Activated T-cell treated with anti-CD3 and anti-CD28 coated beads for 4 hours (primary cell): ENCODE measurements at places on chromosomes 3 and 15.

DNA sequence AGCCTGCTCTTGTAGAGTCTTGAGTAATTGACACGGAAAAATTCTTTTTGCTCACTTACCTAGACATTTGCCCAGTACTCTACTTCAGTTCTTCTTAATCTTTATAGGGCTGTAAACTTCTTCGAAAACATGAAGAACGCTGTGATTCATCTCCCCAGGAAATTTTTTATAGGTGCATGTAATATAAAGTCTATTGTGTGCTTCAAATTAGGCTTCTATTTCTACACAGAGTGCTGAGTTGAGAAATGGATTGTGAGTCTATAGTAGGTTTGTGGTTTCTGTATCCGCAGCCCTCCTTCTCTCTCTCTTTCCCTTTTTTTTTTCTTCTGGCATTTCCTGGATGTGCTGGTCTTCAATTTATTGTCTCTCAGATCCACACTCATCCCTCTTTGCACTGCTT lies 183.3 kb upstream of the DCBLD2 start:
- DNase-seq = no peak

DNA sequence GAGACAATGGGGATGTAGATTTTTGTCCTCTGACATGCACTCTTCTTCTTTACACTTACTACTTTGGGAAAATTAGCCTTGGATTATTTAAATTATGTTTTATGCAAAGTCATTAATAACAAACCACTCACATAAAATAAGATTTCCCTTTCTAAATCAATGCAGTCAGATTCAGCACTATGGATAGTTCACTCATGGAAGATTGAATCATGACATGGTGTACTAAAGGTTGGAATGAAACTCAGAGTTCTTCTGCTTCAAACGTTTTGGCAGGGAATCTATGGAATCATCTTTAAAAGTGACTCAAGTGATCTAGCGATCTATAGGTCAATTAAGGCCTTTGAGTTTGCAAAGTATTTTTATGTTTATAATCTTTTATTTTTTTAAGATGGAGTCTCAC lies 154.3 kb downstream of the KCNMB2 start:
- DNase-seq = no peak

DNA sequence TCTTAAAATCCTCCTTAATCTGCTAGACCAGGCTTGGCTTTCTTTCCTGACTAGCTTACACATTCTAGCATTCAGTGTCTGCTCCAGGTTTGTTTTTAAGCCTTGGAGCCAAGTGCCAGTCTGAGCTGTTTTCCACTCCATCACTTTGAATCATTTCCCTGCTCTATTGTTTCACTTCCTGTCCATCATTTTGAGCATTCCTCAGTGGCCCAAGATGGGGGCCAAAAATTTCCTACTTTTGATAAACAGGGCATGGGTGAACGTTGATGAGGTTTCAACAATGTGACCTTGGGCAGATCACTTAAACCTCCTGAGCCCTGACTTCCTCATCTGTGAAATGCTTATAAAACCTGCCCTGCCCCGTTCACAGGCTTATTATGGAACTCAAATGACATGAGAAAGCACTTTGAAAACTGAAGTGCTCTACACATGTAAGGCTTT lies 4.4 kb downstream of the CYP19A1 start:
- DNase-seq = no peak

DNA sequence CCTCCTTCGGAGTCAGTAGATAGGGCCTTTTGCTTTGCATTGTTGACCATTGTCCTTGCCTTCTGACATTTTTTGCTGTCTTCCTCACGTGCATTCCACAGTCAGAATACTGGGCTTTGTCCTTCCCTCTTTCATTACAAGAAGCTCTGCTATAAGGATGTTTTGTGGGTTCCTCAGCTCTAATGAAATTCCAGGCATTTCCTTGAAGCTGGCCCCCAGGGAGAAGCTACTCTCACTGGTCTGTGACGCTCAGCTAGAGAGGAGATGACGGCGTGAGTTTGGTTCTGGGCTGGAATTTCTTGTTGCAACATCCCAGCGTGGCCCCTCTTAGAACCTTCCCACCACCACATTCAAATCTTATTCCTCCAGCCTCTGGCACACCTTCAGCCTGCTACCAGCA lies 210.2 kb downstream of the TJP1 start:
- no peak for DNase-seq

GRCh38 chr3:3110299-3110630 lies at the start of gene IL5RA:
Gene IL5RA (minus strand): TSS chr3:3110374. CDS start chr3:3104984, 5,390 bp downstream.
- DNase-seq = no peak

DNA sequence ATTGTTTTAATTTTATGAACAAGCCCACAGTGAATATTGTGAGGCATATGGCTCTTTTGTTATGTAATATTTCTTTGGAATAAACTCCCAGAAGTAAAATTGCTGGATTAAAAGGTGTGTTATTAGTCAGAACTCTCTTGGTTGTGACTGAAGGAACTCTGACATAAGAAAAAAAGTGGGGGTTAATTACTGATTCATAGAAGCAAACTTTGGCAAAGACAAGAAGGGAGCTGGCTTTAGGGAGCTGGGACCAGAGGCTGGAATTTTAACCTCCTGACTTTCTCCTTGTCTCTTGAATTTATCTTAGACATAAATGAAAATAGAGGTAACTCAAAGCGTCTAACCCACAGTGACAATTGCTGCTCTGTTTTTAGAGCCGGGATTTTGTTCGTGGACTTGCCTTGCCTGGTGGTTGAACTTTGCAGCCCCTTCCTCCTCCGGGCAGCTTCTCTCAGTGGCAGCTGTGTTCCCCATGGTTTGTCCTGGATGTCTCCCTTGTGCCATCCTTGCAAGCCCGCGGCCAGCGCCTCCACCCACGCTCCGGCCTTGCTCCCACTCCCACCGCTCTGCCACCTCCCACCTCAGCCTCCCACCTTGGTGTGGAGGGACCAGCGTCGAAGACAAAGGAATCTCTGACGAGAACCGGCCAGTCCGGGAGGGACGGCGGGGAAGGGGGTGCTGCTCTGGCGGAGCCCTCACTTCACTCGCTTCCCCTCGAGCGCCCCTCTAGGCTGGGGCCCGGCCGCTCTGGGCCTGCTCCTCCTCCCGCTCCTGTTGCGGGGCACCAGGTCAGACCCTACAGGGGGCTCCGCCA lies 28.0 kb downstream of the ARHGAP31 start:
- no peak for DNase-seq

DNA sequence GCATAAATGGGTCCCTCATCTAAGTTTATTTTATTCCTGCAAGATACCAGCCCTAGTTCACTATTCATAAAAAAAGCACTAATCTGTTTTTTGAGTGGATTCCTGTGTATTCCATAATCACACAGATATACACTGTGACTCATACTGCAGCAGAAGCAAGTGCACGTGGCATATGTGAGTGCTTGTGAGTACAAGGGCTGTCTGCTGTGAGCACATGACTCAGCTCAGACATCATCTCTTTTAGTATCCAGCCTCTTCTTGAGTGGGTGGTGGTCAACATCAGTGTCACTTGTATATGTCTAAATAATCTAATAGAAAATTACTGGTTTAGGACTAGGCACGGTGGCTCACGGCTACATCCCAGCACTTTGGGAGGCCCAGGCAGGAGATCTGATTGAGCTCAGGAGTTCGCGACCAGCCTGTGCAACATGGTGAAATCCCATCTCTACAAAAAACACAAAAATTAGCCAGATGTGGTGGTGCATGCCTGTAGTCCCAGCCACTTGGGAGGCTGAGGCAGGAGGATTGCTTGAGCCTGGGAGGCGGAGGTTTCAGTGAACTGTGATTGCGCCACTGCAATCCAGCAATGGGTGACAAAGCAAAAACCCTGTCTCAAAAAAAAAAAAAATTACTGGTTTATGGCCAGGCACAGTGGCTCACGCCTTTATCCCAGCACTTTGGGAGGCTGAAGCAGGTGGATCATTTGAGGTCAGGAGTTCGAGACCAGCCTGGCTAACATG lies 49.8 kb downstream of the NIPA2 start:
- no peak for DNase-seq

GRCh38 chr3:122989856-122990575 lies 37.5 kb downstream of the SEMA5B start:
- no peak for DNase-seq

- no peak for DNase-seq
These were observed 6.5 kb downstream of the PBRM1 start for GRCh38 chr3:52679199-52679538.

GRCh38 chr3:5675319-5675718 lies 487.8 kb downstream of the EDEM1 start:
- no peak for DNase-seq

DNA sequence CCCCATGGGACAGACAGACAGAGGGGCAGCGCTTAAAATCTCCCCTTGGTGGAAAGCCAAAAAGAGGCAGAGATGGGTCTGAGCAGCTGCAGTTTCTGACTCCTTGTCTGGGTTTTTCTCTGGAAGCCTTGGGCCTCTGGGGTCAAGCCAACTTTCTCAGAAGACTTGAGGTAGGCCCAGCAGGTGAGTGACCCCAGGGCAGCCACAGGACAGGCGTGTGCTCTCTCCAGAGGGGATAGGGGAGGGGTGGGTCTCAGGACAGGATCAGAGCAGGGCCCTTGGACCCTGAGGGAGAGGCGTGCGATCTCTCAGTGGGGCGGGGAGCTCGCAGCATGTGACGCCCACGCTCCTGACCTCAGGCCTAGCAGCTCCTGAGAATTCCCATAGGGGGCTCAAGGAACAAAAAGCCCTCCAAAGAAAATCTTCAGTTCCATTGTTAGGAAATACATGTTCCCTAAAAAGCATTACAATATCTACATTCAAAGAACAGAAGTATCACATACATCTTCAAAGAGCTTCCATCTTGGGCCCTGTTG lies 34.6 kb upstream of the DUSP7 start:
- DNase-seq = no peak

GRCh38 chr3:99920481-99921376 lies 103.1 kb downstream of the CMSS1 start:
- DNase-seq = no peak

GRCh38 chr15:40902605-40903561 lies 8.6 kb downstream of the VPS18 start:
- DNase-seq = no peak

DNA sequence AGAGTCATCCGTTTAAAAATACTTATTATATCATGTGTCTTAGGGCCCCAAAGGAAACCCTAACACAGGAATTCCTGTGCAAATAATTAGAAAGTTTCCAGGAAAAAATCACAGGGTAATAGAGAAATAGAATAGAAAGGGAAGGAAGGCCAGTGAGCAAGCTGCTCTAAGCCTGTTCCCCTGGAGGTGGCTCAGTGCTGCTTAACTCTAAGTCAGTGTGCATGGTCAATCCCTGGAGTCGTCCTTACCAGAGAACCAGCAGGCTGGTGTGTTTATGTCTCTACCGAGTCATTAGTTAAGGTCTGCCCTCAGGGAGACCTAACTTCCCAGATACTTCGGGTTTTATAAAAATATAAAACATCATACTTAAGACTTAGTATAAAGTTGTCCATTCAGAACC lies 21.0 kb upstream of the MCF2L2 start:
- DNase-seq = no peak

- DNase-seq = no peak
These were observed 55.4 kb downstream of the ARMC8 start for GRCh38 chr3:138242466-138242865.
